ENCODE measurements at places on chromosomes 11 and 22.
A peak's percentile ranks its signal among the peaks of the same experiment; 100 is the strongest.

GRCh38 chr11:122337704-122338103 lies 221.7 kb upstream of the BLID start:
- no peak for DNase-seq

DNA sequence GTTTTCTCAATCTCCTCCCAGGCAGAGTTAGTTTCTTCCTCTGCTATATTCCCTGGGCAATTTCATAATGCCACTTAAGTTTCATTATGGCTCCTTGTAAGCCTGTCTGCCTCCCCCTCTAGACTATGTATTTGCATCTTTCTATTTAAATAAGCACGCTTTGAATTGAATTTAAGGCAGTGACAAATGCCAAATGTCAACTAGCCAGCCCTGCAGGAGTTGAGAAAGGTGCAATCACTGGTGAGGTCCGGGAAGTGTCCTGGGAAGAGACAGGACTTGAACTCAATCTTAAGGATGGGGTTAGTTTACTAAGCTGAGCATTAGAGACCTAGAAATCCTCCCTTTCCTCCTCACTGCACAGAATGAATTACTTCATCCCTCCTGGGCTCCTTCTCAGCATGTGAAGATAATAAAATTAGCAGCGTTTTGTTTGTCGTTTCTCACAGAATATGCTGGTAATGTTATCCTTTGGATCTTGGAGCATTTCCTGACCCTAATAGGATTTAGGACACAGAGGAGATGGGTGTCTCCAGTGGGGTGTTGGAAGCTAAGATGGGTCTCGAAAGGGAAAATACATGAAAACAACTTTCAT lies 1.6 kb downstream of the TCP11L1 start:
- DNase-seq, result no peak

DNA sequence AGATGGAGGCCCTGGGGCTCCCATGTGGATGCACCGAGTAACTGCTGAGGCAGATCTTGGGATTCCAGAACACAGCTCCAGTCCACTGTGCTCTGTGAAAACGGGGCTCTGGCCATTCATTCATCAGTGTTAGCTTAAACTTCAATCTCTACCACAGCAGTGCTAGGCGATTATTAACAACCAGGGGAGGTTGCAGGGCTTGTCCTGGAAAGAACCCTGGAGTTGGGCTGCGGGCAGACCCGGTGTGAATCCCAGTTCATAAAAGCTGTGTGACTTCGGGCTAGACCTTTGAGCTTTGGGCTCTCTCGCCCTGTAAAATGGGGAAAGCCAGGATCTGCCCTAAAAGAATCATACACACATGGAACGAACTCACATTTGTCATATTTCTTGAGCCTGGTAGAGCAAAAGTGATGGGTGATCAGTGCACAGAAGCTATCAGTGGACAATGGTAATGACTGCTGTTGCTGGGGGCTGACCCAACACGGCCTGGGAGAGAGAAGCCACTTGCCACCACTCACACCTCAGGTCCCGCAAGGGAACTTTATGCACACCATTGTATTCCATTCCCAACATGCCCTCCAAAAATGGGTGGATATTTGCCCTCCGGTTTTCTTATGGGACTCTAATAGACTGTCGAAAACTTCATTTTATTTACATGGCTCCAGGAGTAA lies 15.6 kb upstream of the CRYBB3 start:
- DNase-seq, result no peak

- no peak for DNase-seq
Observed at GRCh38 chr11:36239636-36240035, 49.6 kb downstream of the COMMD9 start.

DNA sequence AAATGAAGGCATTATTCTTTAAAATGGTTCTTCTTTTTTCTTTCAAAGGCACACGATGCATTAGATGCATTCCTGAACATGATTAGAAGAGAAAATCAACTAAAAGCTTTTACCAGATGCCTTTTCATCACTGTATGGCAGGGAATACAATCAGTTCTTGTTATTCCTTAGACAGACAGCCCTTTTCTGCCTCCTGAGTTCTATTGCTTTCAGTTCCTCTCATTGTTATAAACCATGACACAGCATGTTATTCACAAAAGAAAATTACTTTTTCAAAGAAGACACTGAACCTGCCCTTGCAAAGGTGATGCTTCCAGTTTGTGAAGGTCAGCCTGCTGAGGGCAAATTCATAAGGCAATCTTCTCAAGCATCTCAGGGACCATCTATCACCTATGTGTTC lies 70.1 kb downstream of the FAM181B start:
- no peak for DNase-seq

- no peak for DNase-seq
Observed at GRCh38 chr22:39723899-39724351, 153.4 kb downstream of the CACNA1I start.

GRCh38 chr22:39110631-39111561 lies 13.9 kb downstream of the APOBEC3H start:
- DNase-seq, result no peak

DNA sequence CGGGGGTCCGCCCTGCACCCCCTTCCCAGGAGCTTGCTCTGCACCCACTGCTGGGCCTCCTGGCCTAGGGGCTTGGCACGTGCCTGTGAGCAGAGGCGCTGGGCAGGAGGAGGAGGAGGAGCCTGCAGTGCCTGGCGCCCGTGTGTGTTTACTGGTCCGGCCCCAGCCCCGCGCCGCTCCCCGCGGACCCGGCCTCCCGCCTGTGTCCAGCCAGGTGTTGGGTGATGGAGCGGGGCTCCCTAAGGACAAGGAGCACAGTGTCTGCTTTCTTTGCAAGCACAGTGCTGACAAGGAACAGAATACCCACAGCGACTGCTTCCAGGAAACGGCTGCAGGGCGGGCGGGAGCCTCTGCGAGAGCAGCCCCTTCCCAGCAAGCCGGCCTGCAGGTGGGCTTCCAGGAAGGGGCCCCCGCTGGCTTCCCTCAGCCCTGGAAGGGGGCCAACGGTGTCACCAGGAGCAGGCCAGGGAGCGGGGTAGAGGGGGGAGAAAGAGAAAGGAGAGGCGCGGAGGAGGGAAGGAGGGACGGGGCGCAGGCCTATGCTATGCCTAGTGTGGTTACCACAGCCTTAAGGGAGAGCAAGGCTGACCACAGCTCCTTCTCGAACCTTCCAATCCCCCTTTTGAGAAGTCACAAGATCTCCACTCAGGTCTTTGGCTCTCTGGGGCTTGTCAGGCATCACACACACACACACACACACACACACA lies 6.6 kb downstream of the H19 start:
- DNase-seq, result no peak

DNA sequence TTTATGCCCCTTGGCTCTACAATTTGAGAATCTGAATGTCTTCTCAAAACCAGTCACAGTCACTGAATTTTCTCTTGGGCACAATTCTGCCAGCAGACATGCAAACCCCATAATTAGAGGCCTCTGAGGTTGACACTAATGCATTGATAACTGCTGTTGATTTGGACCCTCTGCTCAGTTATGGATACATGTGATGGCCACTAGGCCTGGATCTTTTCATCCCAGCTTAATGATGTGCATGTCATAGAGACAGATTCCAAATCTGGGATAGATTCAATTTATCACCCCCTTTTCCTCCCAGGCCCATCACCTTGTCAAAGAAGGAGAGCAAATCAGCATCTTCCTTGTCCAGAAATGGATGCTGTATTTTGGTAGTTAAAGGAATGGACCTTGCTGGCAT lies 92.2 kb downstream of the C11orf91 start:
- DNase-seq, result no peak

GRCh38 chr11:12408156-12408770 lies 30.9 kb downstream of the PARVA start:
- no peak for DNase-seq

DNA sequence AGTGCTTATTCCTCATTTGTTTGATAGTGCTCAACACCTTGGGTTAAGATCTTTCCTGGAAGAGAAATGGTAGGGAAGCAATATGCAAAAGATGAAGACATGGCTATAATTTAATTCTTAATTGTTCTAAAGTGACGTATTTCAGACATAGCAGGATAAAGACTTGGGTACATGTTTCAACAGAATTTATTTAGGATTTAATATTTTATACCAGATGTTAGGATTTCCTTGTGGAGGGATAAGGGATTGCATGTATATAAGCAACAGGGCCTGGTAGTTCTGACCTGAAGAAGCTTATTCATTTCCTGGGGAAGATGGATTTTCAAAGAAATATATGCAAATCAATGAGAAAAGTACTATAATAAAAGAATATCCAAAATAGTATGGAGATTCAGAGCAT lies 163.8 kb downstream of the FAT3 start:
- DNase-seq, result no peak

DNA sequence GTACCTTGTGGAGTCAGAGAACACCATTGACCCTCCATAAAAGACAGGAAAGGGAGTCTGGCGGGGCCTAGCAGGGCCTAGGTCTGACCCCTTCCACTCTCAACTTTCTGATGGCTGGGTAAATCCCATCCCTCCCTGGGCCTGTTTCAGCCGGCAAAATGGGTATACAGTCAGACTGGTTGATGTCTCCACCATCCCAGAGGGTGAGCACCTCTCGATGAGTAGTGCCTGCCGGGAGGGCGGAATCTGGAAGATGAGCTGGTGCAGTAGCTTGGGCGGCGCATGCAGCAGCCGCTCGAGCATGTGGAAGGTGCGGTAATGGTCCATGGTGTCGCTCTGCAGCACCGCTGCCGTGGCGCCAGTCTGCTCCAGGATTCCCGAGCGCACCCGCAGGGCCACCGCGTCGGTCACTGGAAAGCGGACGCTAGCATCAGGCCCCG lies 528 bp downstream of the FIBP start:
- no peak for DNase-seq

DNA sequence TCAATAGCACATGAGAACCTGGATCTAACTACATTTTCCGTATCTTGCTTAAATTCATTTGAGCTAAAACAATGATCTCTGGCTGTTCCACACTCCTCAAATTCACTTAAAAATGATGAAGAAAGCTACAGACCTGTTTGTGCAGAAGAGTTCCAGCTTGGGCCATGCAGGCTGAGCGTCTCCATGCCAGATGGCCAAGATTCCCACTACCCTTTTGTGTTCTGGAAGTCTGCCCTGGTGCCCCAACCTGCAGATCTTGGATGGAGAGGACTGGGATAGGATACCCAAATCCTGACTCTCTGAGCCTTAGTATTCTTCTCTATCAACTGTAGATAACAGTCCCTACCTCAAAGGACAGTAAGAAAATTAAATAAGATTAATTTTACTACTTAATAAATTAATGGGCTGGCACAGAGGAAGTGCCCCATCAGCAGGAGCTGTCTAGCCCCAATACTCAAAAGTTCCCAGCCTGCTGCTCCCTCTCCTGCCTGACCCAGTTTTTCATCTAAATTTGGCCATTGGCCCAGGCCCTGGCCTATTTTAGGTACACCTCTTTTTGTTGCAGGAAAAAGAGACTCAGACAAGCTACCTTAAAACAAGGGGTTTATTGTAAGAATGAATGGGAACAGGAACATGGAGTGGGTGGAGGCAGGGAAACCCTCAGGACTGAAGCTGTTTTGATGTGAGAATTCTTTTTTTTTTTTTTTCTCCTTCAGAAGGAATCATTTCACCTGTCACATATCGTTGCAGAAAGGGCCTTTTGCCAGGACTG lies 81.4 kb upstream of the GRK3 start:
- no peak for DNase-seq

DNA sequence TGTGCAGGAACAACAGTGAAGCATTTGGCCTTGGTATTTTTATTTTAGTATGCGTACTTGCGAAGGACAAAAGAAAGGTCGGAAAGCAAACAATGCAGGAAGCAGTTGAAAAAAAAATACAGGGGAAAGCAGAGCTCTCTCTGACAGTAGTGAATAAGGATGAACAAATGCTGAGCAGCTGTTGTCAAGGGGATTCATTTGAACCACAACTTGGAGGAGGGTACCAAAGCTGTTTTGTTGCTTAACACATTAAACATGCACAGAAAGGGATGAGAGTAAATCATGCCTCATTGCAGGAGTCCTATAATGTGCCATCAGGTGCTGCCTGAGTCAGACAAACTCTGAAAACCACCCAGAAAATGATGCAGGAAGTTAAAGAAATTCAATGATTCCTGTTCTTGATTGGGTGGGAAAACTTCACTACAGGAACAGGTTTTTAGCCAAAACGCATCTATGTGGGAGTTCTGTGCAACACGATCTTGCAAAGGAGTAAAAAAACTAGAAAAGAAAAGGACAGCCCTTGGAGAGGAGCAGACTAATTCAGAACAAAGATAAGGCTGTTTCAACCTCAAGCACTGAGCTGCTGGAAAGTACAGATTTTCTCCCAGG lies 2113.5 kb downstream of the LRRC4C start:
- no peak for DNase-seq

GRCh38 chr22:36486619-36487384 lies 5.4 kb upstream of the TXN2 start:
- peak; percentile 25 for DNase-seq
